IPS DF 6.9 (cell line): ENCODE measurements at places on chromosomes 1 and 21.

DNA sequence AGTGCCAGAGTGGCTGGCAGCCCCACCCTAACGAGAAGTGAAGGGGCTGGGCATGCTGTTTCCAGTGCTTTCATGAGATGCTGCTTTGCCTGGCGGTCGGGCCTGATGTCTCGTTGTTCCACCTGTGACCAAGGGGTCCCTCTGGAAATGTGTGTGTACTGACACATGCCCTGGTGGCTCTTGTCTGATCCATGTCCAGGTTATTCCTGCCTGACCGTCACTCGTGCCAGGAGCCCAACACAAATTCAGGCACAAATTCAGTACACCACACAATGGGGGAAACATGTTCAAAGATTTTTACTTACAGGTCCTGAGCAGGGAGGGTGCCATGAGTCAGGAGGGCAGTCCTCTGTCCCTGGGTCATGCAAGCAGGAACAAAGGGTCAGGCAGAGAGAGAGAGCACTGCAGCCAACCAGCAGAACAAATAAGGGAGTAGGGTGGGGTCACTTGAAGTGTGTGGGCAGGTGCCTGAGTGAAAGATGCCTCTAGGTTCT, 76.3 kb downstream of the ADARB1 start:
- DNase-seq, result no peak

- no peak for DNase-seq
Observed at GRCh38 chr1:153565529-153566374, at the start of gene S100A2. TSS of gene S100A2 (minus strand) at chr1:153565844. CDS start at chr1:153563877, 1,967 bp downstream.

GRCh38 chr1:38418195-38419030, 371.8 kb upstream of the POU3F1 start:
- no peak for DNase-seq

GRCh38 chr1:3514404-3514803, 59.9 kb downstream of the ARHGEF16 start:
- DNase-seq, result no peak

GRCh38 chr1:2050793-2051682, 827 bp downstream of the PRKCZ start:
- no peak for DNase-seq

- no peak for DNase-seq
Observed at GRCh38 chr1:95067568-95067967, 5.2 kb downstream of the ALG14 start.

DNA sequence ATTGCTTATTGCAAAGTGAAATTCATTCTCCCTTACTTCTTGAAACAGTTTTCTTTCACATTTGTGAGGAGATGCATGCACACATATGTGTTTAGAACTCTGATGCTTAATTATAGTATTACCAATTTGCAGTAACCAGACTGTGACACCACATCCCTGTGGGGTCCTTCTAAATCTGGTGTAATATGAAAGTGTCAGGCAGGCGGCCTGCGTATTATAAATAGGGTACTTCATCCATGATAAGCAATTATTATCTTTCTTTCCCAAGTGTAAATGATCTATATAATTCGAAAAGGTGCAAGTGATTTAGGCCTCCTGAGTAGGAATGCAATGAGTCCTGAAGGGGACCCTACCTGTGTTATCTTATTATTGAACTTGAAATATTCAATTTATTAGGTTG, 876 bp downstream of the EFCAB7 start:
- DNase-seq, result no peak

- no peak for DNase-seq
Observed at GRCh38 chr1:7300893-7301663, 470.0 kb upstream of the VAMP3 start.

GRCh38 chr1:67390041-67390887, 39.9 kb downstream of the SERBP1 start:
- DNase-seq, result no peak

DNA sequence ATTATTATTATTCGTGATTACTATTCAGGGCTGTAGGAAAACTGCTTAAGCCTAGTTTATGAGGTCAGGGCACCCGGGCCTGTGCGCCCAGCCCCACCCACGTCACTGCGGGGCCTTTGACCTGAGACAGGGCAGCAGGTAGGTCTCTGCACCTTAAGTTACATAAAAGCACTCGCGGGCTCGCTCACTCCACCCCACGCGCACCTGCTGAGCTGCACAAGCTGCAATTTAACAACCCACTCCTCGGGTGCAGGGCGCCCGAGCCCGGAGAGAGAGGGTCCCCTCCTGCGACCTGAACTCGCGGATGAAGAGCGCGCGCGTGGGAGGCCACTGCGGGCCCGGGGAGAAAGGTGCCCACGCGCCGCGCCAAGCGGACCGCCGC, 477 bp downstream of the ICMT start:
- no peak for DNase-seq

- peak; percentile 84 for DNase-seq
Observed at GRCh38 chr1:22052115-22053016, at the start of gene CDC42. TSS of gene CDC42 (plus strand) at chr1:22052709. CDS start at chr1:22078479, 25,770 bp downstream.

GRCh38 chr1:26283871-26284596, 4.1 kb downstream of the SH3BGRL3 start:
- DNase-seq, result no peak

DNA sequence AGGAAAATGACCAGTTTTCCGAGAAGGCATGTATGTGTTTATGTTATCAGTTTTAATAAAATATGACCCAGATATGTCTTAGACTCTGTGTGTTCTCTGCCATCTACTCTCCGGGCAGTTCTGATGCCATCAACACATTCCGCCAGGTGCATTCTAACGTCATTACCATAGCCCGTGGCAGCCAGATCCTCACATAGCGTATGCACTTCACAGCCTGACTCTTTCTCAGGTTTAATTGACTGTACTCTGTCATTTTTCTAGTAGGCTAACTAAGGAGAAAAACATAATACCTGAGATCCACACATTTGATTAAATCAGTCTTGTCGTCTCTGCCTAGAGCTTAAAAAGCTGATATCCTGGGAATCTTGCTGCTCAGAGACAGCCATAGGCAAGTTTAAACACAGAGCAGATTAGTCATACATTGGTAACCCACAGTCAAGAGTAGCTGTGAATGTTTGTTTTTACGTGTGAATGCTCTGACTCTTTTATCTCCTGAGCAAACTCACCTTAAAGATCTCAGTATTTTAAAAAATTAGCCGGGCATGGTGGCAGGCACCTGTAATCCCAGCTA, 175.9 kb downstream of the GREM2 start:
- no peak for DNase-seq

DNA sequence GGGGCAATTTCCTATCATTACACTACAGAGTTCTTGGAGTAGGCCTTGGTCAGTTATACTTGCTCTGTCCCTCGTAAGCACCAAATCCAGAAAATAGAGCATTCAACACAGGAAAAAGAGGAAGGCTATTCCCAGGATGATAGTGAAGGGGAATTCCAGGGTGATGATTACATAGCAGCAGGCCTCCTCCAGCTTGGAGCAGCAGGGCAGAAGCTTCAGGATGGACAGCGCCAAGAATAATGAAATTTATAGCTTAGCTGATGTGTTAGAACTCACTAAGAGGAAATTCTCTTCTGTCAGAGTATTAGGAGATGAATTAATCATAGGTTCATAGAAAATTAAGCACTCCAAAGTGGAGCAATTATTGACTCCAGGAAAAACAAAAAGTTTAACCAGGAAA, 10.8 kb upstream of the SMAP2 start:
- no peak for DNase-seq

DNA sequence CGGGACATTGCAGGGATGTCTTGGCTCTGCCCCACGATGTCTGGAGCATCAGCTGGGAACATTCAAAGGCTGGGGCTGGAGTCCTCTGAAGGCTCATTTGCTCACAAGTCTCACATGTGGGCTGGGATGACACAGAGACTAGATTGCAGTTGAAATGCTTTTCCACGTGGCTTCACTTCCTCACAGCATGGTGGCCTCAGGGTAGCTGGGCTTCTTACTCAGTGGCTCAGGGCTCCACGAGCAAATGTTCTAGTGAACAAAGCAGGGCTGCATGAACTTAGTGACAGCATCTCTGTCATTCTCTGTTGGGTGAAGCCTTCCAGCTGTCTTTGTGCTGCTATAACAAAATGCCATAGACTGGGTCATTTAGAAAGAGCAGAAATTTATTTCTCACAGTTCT, 247.0 kb upstream of the POU3F1 start:
- no peak for DNase-seq

GRCh38 chr1:167173516-167174184, 47.0 kb upstream of the POU2F1 start:
- no peak for DNase-seq

DNA sequence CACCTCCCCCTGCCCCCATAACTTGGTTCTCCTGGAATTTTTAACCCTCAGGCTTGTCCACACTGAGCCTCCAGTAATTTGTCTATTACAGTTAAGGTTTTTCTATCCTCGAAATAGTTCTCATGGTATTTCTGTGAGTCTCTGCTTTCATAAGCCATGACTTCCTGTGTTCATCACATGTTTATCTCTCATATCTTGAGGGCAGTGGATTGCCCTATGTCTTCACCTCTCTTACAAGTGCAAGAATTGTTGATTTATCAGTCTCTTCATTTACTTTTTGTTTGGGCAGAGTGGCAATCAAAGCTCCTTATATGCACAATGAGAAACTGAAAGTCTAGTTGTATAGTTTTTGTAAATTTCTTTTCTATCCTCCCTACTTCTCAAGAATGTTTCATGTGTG, 328.4 kb downstream of the PLA2G4A start:
- DNase-seq, result no peak

DNA sequence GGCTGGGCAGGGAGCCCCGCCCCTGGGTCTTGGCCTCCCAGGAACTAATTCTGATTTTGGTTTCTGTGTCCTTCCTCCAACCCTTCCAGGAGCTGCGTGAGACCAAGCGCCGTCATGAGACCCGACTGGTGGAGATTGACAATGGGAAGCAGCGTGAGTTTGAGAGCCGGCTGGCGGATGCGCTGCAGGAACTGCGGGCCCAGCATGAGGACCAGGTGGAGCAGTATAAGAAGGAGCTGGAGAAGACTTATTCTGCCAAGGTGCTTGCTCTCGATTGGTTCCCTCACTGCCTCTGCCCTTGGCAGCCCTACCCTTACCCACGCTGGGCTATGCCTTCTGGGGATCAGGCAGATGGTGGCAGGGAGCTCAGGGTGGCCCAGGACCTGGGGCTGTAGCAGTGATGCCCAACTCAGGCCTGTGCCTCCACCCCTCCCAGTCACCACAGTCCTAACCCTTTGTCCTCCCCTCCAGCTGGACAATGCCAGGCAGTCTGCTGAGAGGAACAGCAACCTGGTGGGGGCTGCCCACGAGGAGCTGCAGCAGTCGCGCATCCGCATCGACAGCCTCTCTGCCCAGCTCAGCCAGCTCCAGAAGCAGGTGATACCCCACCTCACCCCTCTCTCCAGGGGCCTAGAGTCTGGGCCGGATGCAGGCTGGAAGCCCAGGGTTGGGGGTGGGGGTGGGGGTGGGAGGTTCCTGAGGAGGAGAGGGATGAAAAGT, 18.5 kb upstream of the SEMA4A start:
- no peak for DNase-seq

GRCh38 chr1:193462629-193463320, 276.4 kb upstream of the B3GALT2 start:
- DNase-seq, result no peak

GRCh38 chr1:117368116-117369108, 1.2 kb downstream of the MAN1A2 start:
- DNase-seq, result no peak

- no peak for DNase-seq
Observed at GRCh38 chr21:38869946-38870345, 64.2 kb downstream of the ETS2 start.

GRCh38 chr21:41220208-41220733, 52.3 kb downstream of the BACE2 start:
- no peak for DNase-seq

- DNase-seq, result no peak
Observed at GRCh38 chr1:225944951-225945350, 3.9 kb upstream of the LEFTY2 start.

DNA sequence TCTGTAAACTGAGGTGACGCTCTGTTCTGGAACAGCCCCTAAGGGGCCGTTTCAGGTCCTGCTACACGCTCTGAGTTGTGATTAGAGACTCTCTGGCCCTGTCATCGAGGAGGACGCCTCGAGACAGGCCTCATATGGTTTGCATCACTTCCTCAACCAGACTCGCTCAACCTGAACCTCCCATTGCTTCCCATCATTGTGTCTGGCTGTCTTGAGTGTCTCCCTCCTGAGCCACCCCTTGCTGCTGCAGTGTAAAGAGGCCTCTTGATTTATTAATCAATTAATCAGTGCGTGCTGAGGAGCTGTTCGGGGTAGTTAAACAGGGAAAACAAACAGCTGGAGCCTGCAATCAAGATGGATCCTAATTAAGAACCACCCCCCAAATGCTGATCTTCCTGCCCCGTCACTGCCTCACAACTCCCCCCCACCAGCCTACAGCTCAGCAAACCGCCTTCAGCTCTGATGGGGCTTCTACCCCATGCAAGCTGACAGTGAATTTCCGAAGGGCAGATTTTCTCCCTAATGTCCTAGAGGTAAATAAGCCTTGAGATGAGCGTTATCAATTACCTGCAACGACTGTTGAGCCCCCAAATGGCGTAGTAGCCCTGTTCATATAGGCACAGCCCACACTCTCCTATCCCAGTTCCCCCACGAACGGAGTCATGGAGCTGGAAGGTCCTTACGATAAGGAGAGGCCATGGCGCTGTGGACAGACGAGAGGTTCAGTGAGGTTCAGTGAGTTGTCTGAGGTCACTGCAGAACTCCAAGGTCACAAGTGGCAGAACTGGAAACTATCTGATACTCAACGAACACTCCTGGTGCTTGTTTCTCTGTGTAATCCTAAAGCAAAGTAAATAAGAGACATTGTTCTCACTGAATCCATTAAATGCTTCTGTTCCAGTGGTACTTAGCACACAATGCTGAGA, 210.6 kb downstream of the KIF26B start:
- DNase-seq, result no peak

GRCh38 chr1:90579212-90579802, 137.8 kb downstream of the BARHL2 start:
- no peak for DNase-seq

- DNase-seq, result no peak
Observed at GRCh38 chr1:8476006-8476405, 158.1 kb downstream of the SLC45A1 start.

DNA sequence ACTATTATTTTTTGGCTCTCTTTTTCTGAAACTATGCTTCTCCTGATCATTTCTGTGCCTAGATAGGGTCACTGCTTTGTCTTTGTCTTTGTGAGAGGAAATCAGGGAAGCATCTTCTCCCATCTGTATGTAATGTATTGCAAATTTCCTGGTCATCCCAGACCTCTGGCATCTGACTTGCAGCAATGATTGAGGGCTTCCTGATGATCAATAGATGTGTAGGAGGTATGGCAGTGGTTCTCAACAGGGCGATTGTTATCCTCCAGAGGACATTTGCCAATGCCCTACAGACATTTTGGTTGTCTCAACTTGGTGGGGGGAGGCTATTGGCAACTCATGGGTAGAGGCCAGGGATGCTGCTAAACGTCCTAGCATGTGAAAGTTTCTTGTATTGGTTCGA, 64.7 kb downstream of the RGL1 start:
- DNase-seq, result no peak
